Mammary epithelial cell (primary cell): ENCODE measurements at places on chromosomes 3 and 15.

- peak; percentile 75 for DNase-seq
These were observed 36.0 kb downstream of the MORC1 start for GRCh38 chr3:109081746-109082510.

DNA sequence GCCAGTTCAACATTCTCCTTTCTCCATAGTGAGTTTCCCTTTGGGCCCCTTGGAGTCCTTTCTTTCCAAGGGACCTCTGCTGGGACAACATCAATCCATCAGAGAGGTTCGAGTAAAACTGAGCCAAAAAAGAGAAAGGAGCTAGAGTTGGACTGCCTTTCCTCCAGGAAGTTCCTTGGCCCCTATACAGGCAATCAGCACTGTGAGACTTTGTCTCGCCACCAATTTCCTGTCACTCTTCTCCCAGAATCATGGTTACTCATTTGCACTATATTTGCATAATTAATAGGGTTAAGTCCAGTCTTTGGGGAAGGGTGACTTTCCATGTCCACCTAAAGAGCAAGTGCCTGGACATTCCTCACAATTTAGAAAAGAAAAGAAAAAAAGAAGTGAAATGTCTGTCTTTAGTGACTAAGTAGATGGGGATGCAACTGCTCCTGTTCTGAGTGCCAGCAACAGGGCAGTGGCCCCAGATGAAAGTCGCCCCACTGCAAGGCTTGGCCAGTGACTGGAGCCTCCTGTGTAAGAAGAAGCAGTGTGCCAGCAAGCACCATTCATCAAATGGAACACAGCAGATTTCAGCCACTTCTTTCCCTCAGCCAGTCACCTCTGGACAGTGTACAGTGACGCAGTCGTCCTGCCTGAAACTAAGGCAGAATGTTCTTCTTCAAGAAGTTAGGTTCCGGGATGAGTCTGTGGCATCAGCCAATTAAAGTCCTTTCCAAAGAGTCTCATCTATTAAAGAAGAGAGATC is 91.6 kb downstream of the FSIP1 start:
- no peak for DNase-seq

DNA sequence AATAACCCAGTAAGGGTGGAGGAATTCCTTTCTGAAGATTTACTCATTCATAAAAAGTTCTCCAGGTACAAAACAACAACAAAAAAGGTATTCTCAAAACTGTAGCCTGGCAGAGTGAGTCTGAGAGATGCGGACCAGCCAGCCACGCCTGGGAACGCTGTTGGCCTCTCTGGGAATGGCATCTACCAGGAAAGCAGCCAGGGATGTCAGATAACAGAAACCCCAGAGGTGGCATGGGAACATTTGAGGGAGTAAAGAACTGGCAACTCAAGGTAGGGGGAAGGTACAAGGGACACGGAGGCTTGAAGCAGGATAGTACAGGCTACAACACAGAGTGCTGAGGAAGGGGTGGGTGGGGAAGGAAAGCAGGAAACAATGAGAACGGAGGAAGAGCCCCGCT is 7.1 kb upstream of the AP3S2 start:
- no peak for DNase-seq

- no peak for DNase-seq
These were observed 36.7 kb downstream of the SLC28A1 start for GRCh38 chr15:84921121-84921520.

DNA sequence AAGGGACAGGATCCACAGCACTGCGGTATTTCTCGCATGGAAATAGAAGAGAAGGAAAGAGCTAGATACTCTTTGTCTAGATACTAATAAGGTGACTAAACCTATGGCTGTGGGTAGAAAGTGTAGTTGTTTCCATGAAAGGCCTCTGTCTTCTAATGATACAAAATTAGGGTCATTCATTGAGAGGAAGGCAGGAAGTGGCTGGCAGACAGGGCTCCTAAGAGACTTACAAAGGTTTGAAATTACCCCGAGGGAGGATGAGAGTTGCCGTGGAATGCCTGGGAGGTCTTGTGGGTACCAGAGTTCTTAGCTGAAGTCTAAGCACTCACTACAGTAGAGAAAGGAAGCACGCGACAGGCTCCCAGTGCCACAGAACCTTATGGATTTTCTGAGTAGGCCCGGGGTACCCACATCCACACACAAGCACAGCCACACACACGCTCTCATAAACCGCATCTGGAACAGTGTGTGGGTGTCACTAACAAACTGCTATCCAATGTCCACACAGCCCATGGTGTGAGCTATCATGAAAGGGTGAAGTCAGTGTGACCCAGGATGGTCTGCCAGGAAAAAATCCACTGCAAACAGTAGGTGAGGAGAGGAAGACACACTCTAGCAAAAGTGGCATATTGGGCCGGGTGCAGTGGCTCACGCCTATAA is 221.4 kb downstream of the FAM43A start:
- no peak for DNase-seq
